ENCODE measurements at places on chromosomes 1 and 21.

DNA sequence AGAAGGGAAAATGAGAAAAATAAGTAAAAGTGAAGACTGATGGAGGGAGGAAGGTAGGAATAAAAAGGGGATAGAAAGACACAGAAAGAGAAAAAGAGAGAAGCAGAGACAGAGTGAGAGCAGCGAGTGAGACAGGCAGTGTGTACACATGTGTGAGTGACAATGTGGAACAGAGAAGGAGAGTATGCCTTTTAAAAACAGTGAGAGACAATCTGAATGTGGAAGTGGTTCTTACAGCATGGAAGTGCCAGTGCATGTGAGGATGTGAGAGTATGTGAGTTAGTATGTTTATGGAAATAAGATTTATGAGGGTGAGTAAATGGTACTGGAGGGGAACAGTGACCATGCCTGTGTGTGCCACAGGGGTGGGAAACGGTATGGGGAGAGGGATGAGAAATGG is 1.2 kb downstream of the NEGR1 start:
- DNase-seq = no peak

DNA sequence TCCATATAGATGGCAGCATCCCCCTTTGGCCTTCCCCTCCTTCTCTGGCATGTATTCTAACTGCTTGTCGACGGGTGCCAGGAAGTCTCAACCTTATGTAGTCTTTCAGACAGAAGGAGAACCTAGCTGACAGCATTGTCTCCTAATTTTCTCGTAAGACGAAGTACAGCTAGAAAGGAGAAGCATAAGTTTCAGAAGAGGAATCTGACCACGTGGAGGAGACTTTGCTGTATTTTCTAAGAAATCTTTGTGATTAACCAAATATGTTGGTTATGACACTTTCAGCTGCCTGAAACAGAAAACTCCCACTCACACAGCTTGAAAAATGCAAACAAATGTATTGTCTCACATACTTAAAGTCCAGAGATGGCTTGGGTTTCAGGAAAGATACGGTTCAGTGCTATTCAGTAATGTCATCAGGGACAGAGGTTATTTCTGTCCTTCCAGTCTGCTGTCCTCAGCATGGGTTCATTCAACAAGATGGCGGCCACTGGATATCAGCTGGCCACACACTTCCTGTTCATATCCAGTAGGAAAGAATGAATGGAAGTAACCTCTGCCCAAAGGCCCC is 109.5 kb upstream of the ZNF648 start:
- DNase-seq = no peak

- DNase-seq = no peak
Observed at GRCh38 chr1:99745061-99745460, 21.4 kb downstream of the FRRS1 start.

- no peak for DNase-seq
Observed at GRCh38 chr1:47405697-47406096, 10.4 kb upstream of the FOXE3 start.

- no peak for DNase-seq
Observed at GRCh38 chr1:187070076-187070475, 241.3 kb downstream of the PLA2G4A start.
